ENCODE measurements at places on chromosomes 3 and 15. TPM values are rescaled to one million over a fixed set of nuclear protein-coding genes. Genes with fewer than 3 reads are reported as not detected.

Gene CDHR4
- polyA plus RNA-seq, result 0.05 TPM

Gene ANKRD63
- polyA plus RNA-seq, result 0.26 TPM

Gene LMLN
- 8.2 TPM for polyA plus RNA-seq

Gene XCR1
- 0.53 TPM for polyA plus RNA-seq

Gene CYP1A2
- not detected for polyA plus RNA-seq

Gene ZIC1
- polyA plus RNA-seq, result 0.39 TPM

Gene PTPRG
- polyA plus RNA-seq, result 76.3 TPM

Gene BFSP2
- polyA plus RNA-seq, result not detected

Gene NRG4
- polyA plus RNA-seq, result 4.5 TPM

Gene NR2E3
- 0.39 TPM for polyA plus RNA-seq

Gene WDR93
- 2.3 TPM for polyA plus RNA-seq

Gene SH2D7
- polyA plus RNA-seq, result 0.63 TPM

Gene ADCY5
- polyA plus RNA-seq, result 14.1 TPM

- DNase-seq, result no peak
Observed at GRCh38 chr3:190491533-190492054, 22.3 kb upstream of the IL1RAP start.

GRCh38 chr3:185948292-185948691, 10.5 kb upstream of the TRA2B start:
- no peak for DNase-seq

DNA sequence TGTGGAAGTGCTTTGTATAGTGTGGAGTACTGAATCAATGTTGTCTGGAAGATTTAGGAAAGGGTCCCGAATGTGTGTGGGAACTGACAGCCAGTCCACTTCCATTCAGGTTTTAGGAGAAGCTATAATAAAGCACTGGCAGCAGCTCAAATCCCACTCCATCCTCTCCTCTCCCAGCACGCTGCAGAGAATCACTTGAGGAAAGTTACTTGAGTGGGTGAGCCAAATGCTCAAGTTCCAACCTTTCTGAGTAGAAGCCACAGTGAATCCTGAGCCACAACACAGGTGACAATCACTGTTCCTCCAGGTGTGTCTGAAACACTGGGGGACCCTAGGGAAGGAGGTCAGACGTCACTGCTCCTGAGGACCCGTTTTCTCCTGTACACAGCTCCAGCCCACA, 106.5 kb downstream of the TIGIT start:
- DNase-seq, result no peak

- DNase-seq, result no peak
Observed at GRCh38 chr3:76199382-76199781, 414.0 kb upstream of the ZNF717 start.

DNA sequence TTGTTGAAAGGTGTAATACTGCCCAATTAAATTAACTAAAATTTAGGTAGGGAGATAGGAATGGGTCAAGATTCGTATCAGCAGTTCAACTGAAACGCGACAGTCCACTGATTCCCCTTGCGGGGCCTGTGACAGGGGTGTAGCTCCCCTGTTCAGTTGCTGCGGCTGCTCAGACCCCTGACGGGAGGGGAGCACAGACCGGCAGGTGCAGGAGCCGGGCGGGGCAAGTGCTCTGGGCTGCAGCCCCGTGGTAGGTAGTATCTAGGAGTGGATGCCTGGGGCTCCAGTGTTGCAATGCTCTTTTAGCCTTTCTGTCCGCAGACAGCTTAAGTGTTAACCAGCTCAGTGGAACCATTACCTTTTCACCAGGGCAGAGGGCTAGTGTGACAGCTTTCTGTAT, 164.9 kb downstream of the ROBO2 start:
- DNase-seq, result no peak

- no peak for DNase-seq
Observed at GRCh38 chr3:108338901-108339545, 42.7 kb downstream of the HHLA2 start.

DNA sequence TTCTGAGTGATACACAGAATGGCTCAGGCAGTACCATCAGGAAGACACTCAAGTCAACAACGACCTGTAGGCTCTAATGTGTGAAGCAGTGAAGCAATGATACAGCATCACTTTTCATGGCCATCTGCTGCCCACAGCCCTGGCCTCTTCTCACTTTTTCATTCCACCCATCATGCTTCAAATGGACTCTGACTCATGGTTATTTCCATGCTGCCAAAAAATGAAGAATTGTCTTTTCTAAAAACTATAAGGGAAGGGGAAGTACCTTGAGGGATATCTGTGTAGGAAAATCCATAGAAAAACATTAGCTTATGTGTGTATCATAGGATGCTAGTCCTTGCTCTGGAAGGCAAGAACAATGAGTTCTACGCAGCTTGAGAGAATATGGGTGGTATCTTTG, 11.5 kb downstream of the HGD start:
- DNase-seq, result no peak

GRCh38 chr3:151925876-151926275, 52.4 kb downstream of the SUCNR1 start:
- DNase-seq, result no peak

DNA sequence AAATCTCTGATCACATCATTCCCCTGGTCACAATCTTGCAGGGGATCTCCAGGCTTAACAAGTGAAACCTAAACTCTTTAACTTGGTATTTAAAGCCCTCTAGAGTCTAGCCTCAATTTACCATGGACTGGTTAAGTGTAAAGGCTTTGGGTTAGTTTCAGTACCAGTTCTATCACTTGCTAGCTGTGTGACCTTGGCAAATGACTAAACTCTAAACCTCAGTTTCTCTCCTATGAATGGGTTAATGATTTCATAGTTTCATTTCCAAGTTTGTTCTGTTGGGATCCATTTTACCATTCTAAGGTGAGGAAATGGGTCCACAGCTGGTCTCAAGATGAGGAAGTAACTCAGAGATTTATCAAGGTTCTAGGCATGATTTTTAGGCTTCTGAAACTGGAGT, 38.8 kb upstream of the TIMP4 start:
- DNase-seq, result no peak

DNA sequence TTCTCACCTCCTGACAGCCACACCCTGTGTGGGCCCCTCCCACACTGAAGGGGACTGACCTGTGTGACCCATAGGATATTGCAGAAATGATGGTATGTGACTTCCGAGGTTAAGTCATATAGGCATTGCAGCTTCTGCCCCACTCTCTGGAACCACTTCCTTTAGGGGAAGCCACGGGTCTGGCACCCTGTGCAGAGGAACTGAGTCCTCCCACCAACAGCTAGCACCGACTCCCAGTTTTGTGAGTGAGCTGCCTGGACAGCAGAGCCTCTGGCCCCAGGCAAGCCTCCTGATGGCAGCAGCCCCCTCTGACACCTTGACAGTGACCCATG, 24.6 kb upstream of the SLC6A6 start:
- DNase-seq, result no peak

DNA sequence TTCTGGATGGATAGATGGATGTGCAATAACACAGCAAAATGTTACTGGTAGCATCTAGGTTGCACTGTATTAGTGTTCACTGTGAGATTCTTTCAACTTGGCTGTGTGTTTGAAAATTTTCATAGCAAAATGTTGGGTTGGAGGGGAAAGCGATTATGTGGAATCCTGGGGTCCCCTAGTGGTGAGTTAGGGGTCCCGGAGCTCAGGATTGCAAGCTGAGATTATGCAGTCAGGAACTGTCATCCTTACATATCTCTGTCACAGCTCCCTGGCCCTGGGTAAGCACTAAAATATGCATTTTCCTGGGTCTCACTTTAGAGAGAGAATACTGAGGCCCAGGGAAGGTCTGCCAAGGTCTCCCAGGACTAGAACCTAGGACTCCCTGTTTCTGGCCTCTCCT, 77.2 kb downstream of the CEMIP start:
- no peak for DNase-seq

DNA sequence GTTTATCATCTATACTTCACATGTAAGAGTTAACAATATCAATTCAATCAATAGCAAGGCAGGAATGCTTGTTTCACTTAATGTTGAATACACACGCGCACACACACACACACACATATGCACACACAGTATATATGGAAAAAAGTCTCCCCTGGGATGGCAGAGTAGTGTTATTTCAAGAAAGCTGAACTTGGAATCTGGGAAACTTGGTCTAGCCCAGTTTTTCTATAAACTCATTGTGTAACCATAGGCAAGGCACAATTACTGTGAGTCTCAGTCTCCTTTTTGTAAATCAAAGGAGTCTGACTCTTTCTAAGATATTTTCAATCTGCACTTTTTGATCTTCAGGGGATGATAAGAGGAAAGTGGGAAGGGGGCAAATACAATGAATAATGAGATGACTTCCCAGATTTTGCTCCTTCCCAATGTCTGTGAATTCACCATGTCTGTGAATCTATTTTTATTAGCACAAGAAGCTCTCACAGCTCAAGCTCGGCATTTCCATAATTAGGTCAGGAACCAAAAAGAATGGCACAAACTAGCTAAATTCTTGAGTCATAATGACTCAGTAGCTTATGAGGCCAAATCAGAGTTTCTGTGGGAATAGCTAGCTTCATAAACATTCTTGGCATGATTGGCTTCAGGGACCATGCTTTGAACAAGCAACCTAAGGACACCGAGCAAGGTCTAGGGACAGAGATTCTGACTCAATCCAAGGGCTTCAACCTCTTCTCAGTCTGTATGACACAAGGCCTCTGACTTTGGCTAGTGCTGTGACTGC, 227.4 kb upstream of the DCBLD2 start:
- DNase-seq, result no peak

DNA sequence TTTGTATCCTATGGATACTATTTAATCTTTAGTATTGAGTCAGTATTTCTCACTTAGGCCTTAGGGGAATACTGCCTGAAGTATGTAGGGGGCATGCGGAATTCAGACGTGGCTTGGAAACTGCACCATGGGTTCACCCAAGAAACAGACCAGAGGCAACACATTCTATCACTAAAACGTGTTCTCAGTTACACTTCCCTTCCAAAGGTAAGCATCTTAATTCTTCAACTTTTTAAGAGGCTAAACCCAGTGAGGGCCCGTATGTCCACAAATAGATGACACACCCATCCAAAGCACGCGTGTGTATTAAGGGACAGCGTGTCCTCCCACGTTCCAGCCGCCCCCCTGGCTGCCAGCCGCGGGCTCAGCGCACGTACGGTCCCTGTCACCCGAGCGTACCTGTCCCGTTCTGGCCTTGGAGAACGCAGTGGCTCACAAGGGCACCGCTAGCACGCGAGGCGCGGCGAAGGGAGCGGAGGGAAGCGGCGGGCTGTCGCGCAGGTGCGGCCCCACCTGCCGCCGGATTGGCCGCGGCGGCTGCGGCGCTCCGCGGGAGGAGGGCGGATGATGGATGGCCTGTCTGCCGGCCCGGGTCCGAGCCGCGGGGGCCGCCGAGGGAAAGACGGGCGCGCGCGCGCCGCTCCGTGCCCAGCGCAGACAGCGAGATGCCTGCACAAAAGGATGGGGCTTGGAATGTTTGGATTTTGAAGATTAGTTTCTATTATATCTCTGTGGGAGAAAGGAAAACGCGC, 1003.9 kb upstream of the NR2F2 start:
- no peak for DNase-seq

DNA sequence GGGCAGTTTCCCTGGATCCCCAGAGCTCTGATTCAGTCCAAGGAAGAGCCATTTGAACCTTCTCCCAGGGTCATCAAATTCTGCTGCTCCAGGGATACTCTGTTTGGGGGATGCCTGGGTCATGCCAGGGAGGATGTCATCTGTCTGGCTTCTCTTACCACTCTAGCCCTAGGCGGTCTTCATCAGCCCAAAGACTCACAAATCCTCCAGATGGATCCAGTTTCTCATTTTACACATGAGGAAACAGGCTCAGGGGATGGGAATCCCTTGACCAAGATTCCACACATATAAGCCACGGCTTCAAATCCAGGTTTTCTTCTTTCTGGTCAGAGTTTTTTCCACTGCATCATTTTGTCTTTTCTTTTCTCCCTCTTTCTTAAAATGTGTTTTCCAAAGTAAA, 36.7 kb downstream of the SLC28A1 start:
- no peak for DNase-seq

GRCh38 chr15:101526442-101526841, 36.9 kb upstream of the PCSK6 start:
- DNase-seq, result no peak

DNA sequence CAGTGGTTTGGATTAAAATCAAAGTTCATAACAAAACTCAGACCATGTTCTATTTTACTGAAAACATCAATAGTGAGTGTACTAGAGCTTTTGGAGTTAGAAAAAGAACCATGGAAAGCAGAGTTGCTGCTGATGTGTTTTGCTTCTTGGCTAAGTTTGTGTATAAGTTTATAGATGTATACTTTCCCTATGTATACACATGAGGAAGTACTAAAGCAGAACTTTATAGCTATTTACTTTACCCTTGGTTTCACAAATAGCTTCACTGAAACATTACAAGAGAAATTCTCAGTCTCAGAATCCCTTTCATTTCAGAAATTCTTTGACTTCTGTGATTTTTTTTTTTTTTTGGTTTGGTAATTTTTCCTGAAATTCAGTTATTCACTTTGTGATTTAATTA, 229.0 kb downstream of the PTPRG start:
- DNase-seq, result no peak

All from right renal pelvis (tissue), 4 donors.